Stimulated activated CD8-positive, alpha-beta memory T cell treated with anti-CD3 and anti-CD28 coated beads, Interleukin-4, amount 100 ng/mL, for 1 hour (primary cell): ENCODE measurements at places on chromosomes 6 and 20.

GRCh38 chr6:72963946-72964345 lies 261.4 kb downstream of the KHDC1L start:
- DNase-seq = no peak

GRCh38 chr6:29826271-29826670 lies 1.4 kb upstream of the HLA-G start:
- DNase-seq = no peak

GRCh38 chr6:126067073-126067472 lies 80.7 kb downstream of the TRMT11 start:
- no peak for DNase-seq

GRCh38 chr6:159168536-159169192 lies 536 bp upstream of the FNDC1 start:
- DNase-seq = no peak

GRCh38 chr20:63064310-63064709 lies 57.5 kb upstream of the BHLHE23 start:
- no peak for DNase-seq

DNA sequence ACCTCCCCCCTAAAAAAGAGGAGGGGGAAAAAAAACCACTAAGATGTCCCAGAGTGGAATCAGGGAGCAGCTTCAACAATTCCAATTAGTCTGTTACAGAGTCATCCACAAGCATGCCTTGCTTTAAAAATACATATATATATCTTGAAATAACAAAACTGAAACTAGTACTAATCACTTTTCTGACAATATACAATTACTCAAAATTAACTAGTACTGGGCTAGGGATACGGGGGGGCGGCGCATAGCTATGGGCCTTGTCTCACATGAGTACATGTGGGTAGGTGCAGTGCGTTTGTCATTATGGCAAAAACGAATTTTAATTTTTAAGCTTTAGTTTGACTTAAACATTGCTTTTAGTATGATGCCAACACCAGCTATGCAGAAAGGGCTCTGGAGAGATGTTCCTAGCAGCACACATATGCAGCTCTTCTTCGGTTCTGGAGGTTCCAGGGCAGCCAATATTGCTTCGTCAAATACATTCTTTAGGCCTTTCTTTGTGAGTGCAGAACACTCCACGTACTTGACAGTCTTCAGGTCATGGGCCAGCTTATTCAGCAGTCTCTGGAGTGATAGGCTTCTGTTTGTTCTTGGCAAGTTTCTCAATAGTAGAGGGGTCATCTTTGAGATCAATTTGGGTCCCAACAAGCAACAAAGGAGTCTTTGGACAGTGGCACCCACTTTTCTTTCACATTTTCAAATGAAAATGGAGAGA lies 38.8 kb downstream of the ITCH start:
- DNase-seq = no peak

DNA sequence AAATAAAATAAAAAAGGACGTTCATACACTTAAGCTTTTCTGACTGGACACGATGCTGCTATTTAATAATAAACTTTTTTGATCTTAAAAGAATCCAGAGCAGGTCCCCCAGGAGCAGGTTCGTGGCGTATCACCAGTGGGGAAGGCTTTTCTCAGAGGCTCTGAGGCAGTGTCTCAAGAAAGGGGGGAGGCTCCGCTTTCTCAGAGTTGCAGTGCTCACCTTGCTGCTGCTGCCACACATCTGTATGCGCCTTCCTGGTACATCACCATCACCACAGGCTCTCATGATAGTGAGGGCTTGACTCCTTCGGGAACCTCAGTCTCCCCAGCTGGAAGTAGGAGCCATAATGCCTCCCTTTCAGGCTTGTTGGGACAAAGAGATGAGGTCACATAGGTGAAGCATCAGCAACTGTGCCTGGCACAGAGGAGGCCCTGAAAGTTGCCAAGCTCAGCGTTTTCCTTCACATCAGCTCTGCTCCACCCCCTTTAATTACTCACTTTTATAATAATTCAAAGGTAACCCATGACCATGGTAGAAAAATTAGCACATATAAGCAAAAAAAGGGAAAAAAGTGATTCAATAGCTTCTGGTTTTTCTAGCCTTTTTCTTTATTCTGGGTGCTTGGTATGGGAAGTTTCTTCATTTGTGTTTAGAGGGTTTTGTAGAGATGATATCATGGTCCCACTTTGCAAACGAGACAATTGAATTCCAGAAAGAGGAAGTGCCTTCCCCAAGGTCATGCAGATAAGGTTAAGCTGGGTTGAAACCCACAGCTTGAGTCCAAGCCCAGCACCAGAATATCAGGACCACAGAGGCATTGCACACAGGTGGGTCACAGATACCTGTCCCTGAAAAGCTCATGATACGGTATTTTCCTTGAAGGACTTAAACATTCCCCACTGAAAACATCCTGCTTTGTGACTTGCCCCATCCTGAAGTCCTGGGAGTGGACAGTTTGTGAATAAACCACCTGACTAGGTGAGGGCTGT lies 24.5 kb downstream of the SRSF3 start:
- DNase-seq = no peak

DNA sequence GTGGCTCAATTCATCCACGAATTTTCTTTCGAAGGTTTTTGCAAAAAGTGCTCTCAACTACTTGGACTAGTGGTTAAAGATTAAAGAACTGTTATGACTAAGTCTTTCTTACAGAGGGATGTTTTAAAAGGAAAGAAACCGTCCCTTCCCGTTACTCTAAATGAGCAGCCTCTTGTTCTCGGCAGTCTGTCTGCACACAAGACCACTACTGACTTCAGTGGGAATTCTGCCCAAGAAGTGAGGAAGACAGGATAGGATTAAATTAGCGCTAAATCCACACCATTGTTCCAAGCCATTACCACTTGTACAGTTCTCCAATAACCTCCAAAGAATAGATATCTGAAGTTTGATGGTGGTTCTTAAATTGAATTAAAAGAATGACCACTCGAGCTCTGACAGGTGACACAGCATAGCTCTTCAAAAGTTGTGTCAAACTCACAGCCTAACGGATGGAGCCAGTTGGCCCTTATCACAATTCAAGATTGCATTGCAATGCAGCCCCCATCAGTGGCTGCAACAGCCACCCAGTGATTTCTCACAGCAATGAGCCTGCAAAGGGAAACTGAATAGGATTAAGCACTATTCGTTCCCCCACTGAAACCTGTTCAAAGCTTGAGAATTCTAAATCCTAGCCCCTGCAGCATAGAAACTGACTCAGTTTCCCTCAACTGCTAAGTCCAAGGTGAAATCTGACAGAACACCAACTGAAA lies 1.8 kb downstream of the EPB41L2 start:
- DNase-seq = no peak

DNA sequence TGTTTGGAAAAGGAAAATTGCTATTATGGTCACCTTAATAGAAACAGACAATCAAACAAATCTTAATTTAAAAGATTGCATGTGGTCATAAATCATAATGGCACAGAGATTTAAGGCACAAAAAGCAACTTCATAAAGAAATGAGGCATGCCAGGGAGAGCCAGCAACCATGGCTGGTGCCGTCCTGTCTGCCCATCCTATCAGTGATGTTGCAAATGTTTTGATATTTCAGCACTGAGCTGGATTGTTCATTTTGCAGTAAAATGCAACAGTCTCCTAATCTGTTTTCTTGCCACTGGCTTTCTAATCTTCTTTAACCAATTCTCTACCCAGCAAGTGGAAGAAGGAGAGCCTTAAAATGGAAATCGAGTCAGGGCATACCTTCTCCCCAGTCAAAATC lies 249.8 kb downstream of the SAMD5 start:
- DNase-seq = no peak

DNA sequence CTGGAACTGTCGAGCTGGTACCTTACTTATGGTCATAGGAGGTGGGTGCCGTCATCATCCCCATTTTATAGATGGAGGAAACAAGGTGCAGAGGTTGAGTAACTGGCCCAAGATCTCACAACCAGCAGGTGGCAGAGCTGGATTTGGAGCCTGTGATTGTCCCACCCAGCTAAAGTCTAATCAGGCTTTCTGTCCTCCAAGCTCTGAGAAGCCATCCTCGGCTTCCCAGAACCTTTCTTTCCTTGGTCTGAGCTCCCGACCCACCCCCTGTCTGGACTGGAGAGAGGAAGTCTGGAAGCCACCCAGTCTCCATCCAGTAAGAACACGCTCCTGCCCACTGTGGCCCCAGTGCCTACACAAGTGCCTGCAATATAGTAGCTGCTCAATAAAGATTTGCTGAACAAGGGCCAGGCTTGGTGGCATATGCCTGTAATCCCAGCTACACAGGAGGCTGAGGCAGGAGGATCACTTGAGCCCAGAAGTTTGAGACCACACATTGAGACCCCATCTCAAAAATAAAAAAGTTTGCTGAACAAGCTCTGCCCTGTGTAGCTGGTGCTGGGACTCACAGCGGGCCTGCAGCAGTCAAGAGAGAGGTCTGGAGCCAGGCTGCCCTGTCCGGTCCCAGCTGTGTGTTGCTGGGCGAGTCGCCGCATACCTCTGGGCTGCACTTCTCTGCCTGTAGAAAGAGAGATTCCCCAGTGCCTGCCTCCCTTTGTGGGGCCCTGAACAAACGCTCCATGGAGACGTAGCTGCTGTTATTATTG lies 32.5 kb upstream of the DLGAP4 start:
- DNase-seq = no peak

GRCh38 chr20:48983423-48984400 lies 62.2 kb downstream of the ARFGEF2 start:
- DNase-seq = no peak

GRCh38 chr20:38369389-38369788 lies 23.1 kb downstream of the LBP start:
- no peak for DNase-seq

- DNase-seq = no peak
Measured at GRCh38 chr6:51260003-51260402, 441.3 kb downstream of the TFAP2B start.

DNA sequence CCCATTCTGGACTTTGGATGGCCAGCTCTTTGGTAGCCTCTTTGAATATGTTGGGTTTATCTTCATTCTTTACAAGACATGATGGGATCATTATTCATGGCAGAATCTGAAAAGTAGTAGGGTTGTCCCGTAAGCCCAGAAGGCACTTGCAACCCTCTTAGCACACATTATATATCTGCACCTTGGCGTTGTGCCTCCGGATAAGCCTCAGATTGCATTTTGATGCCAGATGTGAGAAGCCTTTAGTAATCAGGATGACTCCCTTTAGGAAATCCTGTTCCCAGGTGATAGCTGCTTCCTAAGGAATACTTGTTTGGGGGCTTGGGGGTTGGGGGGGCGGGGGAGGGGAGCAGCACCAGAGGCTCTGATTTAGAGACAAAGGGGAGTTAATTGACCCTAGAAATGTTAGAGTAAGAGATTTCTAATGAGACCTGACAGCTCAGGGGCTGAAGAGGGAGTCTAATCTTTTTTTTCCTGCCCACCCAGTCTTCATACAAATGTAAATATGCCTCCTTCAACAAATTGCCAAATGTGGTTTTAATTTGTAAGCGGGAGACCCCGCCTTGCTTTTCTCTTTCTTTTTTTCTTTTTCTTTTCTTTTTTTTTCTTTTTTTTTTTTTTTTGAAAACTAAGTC lies 55.1 kb downstream of the JAG1 start:
- no peak for DNase-seq

DNA sequence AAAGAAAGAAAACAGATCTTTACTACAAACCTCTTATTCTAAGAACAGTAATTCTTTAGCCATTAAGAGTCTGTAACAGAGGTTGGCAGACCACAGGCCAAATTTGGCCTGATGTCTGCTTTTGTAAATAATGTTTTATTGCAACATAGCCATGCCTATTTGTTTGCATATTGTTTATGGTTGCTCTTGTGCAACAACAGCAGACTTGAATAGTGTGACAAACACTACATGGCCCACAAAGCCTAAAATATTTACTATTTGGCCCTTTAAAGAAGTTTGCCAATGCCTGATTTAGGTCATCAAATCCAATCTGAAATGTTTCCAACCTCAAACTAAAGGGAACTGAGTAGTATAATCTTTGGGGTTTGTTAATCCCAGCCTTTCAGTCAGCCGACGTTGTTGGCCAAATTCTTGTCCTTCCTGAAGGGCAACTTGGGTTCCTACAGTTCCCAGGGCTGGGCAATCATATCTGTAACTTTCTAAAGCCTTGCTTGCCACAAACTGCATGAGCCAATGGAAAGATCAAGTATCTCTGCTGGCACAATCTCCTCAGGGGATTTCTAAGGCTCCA lies 33.9 kb upstream of the TBC1D20 start:
- DNase-seq = no peak

DNA sequence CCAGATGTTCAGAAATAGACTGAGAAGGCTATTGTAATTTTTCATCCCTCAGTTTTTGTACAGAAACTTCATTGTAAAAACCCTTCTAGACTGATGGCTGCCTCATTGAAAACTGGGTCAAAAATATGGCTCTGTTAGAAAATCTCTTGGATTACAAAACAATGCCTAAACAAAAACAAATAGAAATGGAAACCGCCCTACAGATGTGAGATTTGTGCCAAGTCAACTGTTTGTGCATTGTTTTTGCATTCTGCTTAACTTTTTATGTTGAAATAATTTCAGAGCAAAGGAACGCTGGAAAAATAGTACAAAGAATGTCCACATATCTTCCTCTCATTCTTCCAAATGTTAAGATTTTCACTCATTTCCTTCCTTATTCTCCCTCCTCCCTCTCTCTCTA lies 425.1 kb downstream of the FOXA2 start:
- DNase-seq = no peak

GRCh38 chr6:148134592-148134991 lies 208.0 kb upstream of the SASH1 start:
- DNase-seq = no peak

DNA sequence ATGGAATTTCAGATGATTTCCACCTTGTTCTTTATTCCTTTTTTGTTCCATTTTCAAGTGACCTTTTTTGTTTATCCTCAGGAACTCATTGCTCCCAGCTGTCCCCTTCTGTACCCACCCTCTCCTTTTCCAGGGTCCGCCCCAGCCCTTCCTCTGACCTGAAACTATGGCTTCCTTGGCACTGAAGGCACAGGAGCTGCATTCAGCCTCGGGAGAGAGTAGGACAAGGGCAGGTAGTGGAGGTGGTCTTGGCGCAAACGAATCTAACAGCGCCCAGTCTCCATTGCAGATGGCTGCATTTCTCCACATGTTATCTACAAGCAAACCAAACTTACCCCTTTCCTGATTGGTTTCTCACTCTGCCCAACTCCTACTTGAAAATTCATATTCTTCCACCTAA lies 8.8 kb upstream of the ULBP2 start:
- no peak for DNase-seq

DNA sequence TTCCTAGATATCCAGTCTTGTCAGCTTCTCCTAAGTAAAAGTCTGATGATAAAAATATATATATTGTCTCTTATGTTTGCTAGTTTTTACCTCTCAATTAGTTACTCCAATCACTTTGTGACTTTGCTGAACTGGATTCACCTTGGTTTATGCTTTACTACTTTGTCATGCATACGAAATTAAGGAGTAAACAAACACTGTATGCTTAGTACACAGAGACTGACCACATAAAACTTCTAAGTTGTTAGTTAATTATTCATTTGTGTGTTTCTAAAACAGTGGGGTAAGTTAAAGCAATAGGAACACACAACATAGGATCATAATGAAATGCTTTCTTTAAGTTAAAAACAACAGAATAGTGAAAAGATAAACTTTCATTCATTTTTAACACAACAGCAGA lies 877.3 kb upstream of the MAP3K7 start:
- no peak for DNase-seq
